ENCODE measurements at places on chromosomes 13 and 19. TPM values are rescaled to one million over a fixed set of nuclear protein-coding genes. Genes with fewer than 3 reads are reported as not detected.

GRCh38 chr13:29497137-29497654 is 98.3 kb downstream of the SLC7A1 start:
- DNase-seq, result no peak

DNA sequence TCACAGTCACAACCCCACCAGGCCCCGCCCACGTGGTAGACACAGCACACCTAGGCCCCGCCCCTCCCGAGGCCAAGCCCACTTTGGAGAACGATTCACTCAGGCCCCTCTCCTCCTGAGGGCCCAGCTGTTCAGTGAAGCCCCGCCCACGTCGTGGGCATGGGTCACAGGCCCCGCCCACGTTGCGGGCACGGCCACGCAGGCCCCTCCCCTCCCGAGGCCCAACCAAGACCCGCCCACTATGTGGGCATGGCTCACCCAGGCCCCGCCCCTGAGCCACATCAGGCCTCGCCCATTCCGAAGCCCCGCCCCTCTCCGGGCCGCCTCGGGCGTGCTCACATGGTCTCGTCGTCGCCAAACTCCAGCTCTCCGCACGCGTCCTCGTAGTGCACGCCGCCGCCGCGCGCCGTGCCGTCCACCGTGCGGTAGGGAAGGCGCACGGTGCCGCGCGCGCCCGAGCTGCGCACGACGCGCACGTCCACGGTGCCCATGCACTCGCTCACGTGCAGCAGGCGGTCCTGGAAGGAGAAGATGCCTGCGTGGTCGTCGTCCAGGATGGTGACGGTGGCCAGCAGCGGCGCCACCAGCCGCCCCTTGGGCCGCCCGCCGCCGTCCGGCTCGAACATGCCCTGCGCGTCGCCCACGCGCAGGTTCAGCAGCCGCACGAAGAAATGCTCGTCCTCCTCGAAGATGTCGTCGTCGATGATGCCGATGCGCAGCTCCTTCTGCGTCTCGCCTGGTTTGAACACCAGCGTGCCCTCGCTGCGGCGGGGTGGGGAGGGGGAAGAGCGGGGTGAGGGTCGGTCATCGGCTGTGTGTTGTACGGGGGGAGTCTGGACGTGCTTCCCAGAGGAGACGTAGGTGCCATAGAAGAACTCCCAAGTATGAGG is 24.0 kb downstream of the SLC8A2 start:
- peak; percentile 87 for DNase-seq

- DNase-seq, result no peak
Observed at GRCh38 chr13:98845742-98846141, 93.3 kb upstream of the SLC15A1 start.

DNA sequence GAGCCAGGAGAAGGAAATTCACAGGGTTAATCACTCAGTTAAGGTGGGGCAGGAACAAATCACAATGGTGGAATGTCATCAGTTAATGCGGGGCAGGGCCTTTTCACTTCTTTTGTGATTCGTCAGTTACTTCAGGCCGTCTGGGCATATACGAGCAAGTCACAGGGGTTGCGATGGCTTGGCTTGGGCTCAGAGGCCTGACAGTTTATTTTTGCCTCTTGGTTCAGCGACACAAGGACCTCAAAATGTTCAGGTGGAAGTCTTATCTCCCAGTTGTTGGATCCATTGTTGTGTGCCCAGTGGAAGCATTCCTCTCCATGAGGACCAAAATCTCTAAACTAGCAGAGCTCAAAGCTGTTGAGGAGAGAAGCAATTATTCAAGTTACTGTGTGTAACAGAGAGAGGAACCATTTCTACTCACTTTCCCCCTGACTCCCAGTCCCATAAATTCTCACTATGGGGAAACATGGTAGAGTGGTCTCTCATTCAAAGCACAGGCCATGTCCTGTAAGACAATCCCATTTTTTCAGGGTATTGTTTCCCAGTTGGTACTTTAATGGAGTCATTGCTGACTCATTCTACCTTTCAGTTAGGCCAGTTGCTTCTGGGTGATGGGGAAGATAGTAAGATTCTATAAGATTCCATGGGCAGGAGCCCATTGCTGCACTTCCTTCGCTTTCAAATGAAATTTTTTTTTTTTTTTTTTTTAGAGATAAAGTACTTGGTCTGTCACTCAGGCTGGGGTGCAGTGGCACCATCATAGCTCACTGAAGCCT is 8.8 kb upstream of the COX7A1 start:
- no peak for DNase-seq

- DNase-seq, result peak; percentile 83
Observed at GRCh38 chr19:53432088-53432661, 391 bp downstream of the ZNF761 start.

GRCh38 chr13:99600318-99600717 is 99.0 kb downstream of the TM9SF2 start:
- no peak for DNase-seq

MED29 gene
- 19.9 TPM for total RNA-seq

CCL25 gene
- not detected for total RNA-seq

Data from osteoblast (primary cell).